ENCODE measurements at places on chromosomes 3 and 15.

- DNase-seq, result no peak
Observed at GRCh38 chr3:122803977-122804376, 9.1 kb downstream of the SLC49A4 start.

DNA sequence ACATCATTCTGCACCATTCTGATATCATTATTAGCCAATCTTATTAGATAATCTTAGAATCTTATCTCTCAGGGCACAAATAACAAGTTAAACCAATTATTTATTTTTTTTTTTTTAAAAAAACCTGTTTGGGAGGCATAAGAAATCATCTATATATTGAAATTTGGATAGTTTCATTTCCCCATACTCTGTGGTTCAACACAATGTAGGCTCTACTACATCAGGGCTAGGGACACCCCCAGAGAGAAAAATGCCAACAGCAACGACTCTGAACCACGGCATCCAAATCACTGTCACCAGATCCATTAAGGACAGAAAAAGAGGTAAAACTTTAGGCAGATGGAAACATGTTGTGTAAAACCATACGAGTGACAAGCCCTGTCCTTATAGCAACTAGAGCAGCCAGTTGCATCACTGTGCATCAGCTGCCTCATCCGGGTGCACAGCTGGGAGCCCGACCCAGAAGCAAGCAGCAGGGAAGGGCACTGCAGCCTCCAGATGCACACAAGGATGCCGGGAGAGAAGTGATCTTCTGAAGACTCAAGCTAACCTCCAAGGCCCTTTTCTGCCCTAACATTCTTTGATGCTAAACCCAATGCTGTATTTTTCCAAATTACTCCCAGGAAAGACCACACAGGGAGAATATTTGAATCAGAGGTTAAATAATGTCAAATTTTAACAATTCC, 381.1 kb downstream of the CTNNB1 start:
- DNase-seq, result no peak

DNA sequence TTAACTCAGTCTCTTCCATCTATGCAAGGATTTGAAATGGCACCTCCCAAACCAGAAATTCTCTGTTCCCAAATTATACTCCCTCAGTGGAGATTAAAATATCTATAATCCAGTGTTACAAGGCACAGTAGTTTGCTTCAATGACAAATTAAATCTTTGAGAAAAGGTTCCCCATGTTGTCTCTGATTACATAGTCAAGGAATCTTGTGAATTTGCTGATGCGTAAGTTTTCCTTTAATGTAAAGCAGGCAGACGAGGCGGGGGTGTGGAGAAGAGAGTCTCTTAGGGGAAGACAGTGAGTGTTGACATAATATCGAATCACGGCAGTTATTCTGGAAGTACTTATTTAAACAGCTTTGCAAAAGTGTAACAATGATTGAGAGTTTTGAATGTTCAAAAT, 236.4 kb upstream of the RARB start:
- DNase-seq, result no peak

- no peak for DNase-seq
Observed at GRCh38 chr3:192835818-192836815, 81.5 kb downstream of the MB21D2 start.

GRCh38 chr3:177337541-177338331, 140.5 kb upstream of the TBL1XR1 start:
- DNase-seq, result no peak

GRCh38 chr15:25682340-25682739, 180.8 kb downstream of the ATP10A start:
- no peak for DNase-seq

GRCh38 chr15:94411285-94411684, 179.9 kb downstream of the MCTP2 start:
- no peak for DNase-seq

- no peak for DNase-seq
Observed at GRCh38 chr3:38317192-38317759, 29.3 kb upstream of the XYLB start.

DNA sequence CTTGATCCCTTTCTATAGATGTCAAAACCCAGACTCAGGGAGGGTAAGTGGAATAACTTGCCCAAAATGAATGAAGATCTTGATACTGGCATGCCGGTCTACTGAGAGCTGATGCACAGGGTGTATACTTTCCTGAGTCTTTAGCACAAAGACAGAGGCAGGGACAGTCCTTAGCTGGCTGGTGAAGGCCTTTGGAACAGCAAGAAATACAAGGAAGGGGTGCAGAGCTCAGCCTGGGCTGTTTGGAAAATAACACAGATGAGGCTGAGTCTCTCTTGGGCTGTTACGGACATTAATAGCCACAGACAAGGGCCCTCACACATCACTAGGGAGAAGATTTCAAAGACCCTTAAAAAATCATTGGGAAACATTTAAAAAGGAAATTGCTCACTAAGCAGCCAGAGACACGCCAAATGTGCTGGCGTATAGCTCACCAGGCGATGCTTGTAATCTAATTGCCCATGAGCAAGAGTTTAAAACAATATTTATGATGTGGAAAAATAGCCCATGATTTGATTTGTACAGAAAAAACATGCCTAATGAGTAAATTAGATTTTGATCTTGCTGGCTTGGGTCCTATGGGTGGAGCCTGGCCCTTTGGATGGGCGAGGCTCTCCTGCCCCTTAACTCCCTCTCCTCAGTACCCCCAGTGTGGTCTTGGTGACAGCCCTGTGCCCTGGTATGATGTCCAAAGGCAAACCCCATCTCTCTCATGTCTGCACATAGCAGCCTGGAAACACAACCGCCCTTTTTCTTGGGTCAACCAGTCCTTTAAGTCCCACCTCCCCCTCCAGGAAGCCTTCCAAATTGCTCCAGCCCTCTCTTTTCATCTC, 81.8 kb upstream of the MRPS22 start:
- no peak for DNase-seq

- no peak for DNase-seq
Observed at GRCh38 chr15:45162771-45163507, 24.8 kb downstream of the SHF start.

DNA sequence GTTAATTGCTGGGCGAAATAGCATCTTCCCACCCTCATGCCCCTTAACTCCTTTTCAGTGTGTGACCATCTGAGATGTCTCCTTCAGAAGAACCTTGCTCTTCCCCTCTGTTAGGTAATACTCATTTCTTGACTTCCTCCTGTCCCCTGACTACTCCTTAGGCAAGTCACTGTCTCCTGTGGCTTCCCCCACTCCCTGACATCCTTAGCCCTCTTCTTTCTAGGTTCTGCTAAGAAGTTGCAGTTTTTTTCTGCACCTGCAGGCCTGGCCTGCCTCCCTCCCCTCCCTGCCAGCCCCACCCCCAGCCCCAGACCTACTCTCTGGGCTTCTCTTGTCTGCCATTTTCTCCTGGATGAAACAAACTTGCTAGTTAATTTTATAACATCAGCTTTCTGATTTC, 15.2 kb upstream of the EID1 start:
- no peak for DNase-seq

All from cortex of kidney (tissue), 1 donor.